CD8-positive, alpha-beta memory T cell (primary cell): ENCODE measurements at places on chromosomes 11 and 22.

- peak; percentile 35 for DNase-seq
Observed at GRCh38 chr11:72446929-72447769, 12.8 kb upstream of the CLPB start.

- no peak for DNase-seq
Observed at GRCh38 chr11:43976863-43977262, 34.4 kb downstream of the C11orf96 start.

DNA sequence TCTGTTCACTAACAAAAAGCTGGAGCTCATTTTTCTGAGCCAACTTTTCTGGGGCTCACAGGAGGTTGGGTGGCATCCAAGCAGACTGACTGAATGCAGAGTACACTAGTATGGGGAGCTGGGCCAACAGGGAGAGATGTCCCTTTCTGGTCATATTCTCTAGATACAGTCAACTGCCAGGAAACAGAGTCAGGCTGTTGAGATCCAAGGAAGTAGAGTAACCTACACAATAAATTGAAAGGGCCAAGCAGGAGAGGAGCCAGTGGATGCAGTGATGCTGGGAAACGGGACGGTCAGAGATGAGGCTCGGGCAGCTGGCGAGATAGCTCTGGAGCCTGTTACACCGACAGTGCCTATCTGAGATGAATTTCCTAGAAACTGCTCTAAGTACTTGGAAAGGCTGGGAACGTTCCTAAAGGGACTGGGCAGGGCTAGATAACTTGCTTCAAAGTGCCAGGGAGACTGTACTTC, 71.1 kb downstream of the LARGE2 start:
- no peak for DNase-seq

- no peak for DNase-seq
Observed at GRCh38 chr11:104001561-104002056, 34.8 kb upstream of the DDI1 start.

DNA sequence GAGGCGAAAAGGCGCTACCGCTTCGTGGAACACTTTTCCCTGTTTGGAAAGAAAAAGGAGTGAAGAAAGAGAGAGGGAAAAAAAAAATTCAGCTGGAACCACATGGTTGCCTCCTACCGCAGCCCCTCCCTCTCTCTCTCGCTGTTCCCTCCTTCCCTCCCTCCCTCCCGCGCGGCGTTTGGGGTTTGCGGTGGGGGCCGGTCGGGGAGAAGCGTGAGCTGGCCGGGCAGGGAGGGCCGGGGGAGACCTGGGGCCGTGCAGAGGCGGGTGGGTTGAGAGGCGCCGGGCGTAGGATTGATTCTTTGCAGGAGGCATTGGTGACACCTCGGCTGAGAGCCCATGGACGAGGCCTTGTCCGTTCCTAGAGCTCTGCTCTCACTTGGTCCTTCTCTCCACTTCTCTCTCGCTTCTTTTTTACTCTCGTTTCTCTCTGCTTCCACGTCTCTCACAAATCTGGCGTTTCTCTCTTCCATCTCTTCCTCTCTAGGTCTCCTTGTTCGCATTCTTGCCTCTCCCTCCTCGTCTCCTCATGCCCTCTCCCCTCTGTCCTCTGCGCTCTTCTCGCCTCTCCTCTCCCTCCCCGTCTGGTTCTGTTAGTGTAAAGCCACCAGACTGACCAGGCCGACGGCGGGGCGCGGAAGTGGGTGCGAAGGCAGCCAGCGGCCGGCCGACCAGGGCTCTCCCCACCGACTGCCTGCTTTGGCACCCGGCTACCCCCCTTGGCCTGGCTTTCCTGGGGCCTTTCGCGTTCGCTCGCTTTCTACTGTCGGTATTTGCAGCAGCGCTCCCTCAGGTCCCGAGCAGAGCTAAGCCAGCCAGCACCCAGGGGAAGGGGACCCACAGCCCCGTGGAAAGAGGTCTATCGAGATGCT, at the start of gene CLMP:
Gene CLMP, minus strand, starts transcription at position 61 of the 872 bp plus-strand sequence. CDS start 308 bp downstream, outside the sequence.
- no peak for DNase-seq

DNA sequence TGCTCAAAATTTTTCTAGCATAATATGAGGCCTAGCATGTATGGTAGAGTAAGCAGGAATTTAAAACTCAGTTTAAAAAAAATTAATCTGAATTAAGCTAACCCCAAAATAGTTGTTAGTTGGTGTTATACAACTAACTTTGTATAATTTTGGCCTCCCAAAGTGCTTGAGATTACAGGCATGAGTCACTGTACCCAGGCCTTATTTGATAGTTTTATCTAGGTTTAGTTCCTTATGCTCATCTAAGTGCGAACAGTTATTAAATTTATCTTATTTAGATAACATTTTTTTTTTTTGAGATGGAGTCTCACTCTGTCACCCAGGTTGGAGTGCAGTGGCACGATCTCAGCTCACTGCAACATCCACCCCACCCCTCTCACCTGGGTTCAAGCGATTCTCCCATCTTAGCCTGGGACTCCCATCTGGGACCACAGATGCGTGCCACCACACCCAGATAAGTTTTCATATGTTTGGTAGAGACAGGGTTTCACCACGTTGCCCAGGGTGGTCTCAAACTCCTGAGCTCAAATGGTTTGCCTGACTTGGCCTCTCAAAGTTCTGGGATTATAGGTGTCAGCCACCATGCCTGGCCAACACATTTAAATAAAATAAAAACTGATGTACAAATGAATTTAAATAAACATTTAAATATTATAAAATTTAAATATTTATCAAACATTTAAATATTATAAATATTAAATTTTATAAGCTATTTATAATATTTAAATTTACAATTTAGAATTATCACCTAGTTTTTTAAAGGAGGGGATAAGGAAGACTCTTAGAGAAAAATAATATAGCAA, 7.5 kb downstream of the IL18 start:
- DNase-seq: no peak

DNA sequence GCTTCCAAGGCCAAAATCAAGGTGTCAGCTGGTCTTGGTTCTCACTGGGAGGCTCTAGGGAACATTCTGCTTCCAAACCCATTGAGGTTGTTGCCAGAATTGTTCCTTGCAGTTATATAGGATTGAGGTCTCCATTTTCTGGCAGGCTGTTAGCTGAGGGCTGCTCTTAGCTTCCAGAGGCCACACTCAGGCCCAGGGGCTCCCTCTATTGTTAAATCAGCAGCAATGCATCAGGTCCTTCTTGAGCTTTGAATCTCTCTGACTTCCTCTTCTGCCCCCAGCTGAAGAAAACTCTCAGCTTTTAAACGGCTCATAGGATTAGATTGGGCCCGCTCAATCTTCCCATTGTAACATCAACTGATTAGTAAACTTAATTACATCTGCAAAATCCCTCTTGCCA, 39.3 kb upstream of the BSX start:
- DNase-seq: no peak

DNA sequence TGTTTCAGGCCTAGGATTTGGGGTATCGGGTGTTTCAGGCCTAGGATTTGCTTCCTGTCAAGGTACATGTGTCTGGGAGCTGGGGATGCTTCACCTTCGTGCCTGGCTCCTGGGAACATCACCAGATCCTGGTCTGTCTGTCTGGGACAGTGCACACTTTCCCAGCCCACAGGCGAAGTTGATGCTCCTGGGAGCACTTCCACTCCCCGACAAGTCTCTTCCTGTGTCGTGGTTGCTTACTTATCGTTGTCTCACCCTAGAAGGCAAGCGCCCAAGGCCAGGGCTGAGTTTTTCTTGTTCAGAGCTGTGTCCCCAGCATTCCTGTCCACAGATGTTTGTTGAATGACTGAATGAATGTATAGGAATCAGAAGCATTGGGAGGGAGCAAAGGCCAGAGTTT, 71.5 kb downstream of the LINC01488 start:
- DNase-seq: no peak

- no peak for DNase-seq
Observed at GRCh38 chr11:6377902-6378639, 12.2 kb upstream of the SMPD1 start.

GRCh38 chr11:71501071-71501985, 25.7 kb upstream of the KRTAP5-7 start:
- DNase-seq: no peak

DNA sequence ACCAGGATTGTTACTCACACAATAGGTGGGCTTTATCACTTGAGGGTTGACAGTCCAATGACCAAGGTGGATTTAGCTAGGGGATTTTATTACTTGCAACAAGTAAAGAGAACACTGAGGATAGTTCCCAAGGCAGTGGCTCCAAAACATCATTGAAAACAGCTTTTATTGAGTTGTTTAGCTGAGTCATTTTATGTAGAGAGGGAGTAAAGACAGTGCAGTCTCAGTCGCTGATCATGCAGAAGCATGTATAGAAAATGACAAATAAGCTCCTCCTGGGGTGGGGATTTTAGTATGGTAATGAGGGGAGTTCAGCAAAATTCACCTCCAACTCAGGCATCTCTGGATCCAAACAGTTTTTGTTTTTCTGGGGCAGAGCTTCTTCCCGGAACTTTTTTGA, 163.0 kb upstream of the CCDC179 start:
- DNase-seq: no peak

DNA sequence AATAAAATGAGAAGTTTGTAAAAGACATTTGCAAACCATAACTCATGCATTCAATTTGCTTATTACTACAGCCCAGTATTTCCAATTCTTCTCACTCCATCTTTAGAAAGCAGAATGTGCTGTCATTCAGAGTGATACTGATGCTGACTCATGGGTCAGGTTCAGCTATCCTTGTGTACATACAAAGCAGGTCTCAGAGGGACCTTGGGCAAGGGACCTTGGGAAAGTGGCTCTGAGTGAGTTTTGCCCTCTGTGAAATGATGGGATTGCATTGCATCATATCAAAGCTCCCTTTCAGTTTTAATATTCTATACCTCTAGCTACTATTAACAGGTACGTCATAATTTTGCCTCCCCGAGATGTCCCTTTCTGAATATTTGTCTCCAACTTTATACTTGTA, 848.7 kb downstream of the OPCML start:
- no peak for DNase-seq

- DNase-seq: no peak
Observed at GRCh38 chr22:24576778-24577177, 16.1 kb downstream of the LRRC75B start.

GRCh38 chr11:7239877-7240276, 11.8 kb upstream of the SYT9 start:
- no peak for DNase-seq

DNA sequence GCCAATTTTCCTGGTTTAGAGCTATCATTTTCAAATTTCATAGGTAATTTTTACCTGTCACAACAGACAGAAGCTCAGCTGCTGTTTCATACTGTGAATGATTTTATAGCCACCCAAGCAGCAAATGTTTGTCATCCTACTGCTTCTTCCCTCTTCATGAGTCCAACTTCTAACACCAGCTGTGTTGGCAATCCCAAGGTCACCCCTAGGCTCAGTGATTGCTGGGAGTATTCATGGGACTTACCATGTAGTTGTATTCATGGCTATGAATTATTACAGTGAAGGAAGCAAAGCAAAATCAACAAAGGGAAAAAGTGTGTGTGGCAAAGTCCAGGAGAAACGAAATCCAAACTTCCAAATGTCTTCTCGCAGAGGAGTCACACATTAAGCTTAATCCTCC, 28.5 kb downstream of the CUL5 start:
- DNase-seq: no peak

DNA sequence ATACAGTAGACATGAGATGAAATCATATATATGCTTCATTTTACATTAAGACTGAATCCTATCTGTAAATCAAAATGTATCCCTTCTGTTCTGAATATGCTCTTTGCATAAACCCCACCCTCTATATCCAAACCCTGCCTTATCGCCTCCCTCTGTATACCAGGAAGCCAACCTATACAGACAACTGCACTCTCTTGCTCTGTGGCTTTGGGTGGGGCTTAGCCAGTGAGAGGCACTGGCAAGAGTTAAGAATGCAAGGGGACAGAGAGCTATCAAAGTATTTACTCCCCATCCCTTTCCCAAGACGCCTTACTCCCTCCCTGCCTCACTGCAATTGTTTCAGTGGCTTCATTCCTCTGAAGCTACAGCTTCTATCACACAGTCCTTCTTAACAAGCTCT, 309.8 kb downstream of the TTC28 start:
- DNase-seq: no peak

DNA sequence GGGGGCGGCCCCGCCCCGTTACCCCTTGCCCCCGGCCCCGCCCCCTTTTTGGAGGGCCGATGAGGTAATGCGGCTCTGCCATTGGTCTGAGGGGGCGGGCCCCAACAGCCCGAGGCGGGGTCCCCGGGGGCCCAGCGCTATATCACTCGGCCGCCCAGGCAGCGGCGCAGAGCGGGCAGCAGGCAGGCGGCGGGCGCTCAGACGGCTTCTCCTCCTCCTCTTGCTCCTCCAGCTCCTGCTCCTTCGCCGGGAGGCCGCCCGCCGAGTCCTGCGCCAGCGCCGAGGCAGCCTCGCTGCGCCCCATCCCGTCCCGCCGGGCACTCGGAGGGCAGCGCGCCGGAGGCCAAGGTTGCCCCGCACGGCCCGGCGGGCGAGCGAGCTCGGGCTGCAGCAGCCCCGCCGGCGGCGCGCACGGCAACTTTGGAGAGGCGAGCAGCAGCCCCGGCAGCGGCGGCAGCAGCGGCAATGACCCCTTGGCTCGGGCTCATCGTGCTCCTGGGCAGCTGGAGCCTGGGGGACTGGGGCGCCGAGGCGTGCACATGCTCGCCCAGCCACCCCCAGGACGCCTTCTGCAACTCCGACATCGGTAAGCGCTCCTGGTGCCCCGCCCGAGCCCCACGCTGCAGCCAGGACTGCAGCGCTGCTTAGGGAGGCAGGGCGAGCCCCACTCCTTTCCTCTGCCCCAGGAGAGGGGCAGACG, at the start of gene TIMP3:
Gene TIMP3, plus strand, starts transcription at position 169 of the 700 bp plus-strand sequence. Its CDS starts 297 bp downstream, at position 466.
- no peak for DNase-seq

- DNase-seq: no peak
Observed at GRCh38 chr11:11480971-11481370, 127.9 kb upstream of the CSNK2A3 start.

DNA sequence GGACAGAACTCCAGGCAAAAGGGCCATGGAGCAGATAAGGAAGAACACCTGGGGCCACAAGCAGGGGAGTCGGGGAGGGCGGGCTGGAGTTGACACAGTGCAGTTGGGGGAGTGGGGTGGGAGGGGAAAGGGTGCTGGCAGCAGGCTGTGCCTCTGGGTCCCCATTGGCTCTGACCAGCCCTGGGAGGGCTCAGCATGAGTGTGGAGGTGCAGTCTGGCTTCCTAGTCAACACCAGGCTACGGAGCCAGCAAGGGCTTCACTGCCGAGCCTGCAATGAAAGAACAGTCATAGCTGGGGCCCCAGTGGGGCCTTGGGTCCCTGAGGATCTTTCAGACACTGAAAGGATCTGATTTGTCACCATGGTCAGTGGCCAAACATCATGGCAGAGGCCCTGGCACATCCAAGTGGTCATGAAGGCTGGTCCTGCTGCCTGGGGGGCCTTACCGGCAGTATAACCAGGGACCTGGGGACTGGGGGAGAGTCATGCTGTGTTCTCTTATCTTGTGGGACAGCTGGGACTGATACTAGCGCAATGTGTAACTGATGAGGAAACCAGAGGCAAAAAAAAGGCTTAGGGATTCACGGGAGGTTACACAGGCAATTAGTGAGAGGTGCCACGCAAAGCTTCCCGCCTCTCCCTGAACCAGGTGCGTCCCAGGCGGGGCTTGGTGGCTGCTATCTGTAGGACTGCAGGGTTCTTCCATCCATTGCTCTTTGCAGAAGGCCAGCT, 11.6 kb downstream of the SLC37A2 start:
- no peak for DNase-seq

- no peak for DNase-seq
Observed at GRCh38 chr11:44066732-44067141, 667 bp downstream of the ACCS start.
